ENCODE measurements at places on chromosomes 1 and 21. TPM values are rescaled to one million over a fixed set of nuclear protein-coding genes. Genes with fewer than 3 reads are reported as not detected.

The NEGR1 gene
- not detected for total RNA-seq

The RHBDL2 gene
- not detected for total RNA-seq

The NBL1 gene
- total RNA-seq: 27.6 TPM

The NUF2 gene
- 49.9 TPM for total RNA-seq

The CCDC190 gene
- total RNA-seq: not detected

The GAS5 gene
- total RNA-seq: 1,276 TPM

The IL10 gene
- total RNA-seq: not detected

The CXADR gene
- total RNA-seq: 0.29 TPM

The PGLYRP3 gene
- not detected for total RNA-seq

The DIO1 gene
- total RNA-seq: not detected

Data from activated CD8-positive, alpha-beta T cell treated with anti-CD3 and anti-CD28 coated beads for 36 hours (primary cell).